SJCRH30 (cell line): ENCODE measurements at places on chromosomes 13 and 19. TPM values are rescaled to one million over a fixed set of nuclear protein-coding genes. Genes with fewer than 3 reads are reported as not detected.

The ELSPBP1 gene
- total RNA-seq: not detected in 2 replicates

The NLRP12 gene
- not detected in 2 replicates for total RNA-seq

The SYDE1 gene
- total RNA-seq: 37.7 and 38.3 TPM in 2 replicates

- peak; percentile 48 for DNase-seq
- H3K4me1 ChIP-seq: peaks cover 13% of the 10 kb centered on the region
- H3K36me3 ChIP-seq: peaks cover 19% of the 10 kb centered on the region
Measured at GRCh38 chr19:991174-991931, 7.2 kb downstream of the WDR18 start.

DNA sequence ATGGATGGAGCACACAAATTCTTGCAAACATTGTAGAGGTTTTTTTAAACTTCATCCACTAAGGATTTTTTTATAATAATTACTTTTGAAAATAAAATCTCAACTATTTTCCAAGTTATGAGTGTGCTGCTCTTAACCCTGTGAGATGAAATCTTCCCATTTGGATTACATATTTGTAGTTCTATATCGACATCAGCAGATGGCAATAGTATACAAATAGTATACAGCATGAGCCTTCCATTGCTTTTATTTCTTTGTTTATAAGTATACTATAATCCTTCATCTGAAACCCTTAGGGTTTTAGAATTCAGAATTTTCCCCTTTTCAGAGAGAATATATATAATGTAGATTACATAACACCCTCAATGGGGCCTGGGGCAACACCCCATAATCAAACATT is 70.5 kb downstream of the GJA3 start:
- no peak for DNase-seq
- H3K4me3 ChIP-seq: no peak overlapping the region
- H3K36me3 ChIP-seq: peaks cover 20% of the 10 kb centered on the region

DNA sequence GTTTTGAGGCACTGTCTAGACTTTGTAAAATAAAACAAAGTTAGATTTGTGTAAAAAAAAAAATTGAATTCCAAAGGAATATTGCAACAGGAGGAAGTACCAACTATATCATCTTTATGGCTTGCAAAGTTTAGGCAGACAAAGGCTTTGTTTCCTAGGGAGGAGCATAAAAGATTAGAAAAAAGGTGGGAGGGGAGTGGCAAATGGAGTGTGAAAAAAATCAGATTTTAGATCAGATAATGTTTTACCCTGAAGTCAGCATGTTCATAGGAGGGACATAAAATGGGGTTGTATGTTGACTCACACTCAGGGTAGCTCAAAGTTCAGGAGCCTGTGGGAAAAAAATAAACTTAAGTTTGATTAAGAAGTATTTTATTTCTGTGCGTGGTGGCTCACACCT is 3.7 kb downstream of the ZNF85 start:
- H3K4me1 ChIP-seq: no peaks in the 10 kb centered on the region; the same call in 1 of the 2 replicates
- no peak for DNase-seq
- H3K4me3 ChIP-seq: no peak overlapping the region
- no peak overlapping the region for H3K27ac ChIP-seq
- H3K27me3 ChIP-seq: no peaks in the 10 kb centered on the region

- no peak for DNase-seq
- H3K27me3 ChIP-seq: no peaks in the 10 kb centered on the region
- peaks cover 11% of the 10 kb centered on the region; the same call in 1 of the 2 replicates for H3K36me3 ChIP-seq
- H3K4me1 ChIP-seq: no peaks in the 10 kb centered on the region
Measured at GRCh38 chr19:34493038-34493648, 11.6 kb downstream of the WTIP start.

GRCh38 chr13:37118016-37118415 is 12.6 kb upstream of the CSNK1A1L start:
- H3K27ac ChIP-seq: no peak overlapping the region
- no peaks in the 10 kb centered on the region for H3K4me1 ChIP-seq
- H3K27me3 ChIP-seq: no peaks in the 10 kb centered on the region
- no peak for DNase-seq

DNA sequence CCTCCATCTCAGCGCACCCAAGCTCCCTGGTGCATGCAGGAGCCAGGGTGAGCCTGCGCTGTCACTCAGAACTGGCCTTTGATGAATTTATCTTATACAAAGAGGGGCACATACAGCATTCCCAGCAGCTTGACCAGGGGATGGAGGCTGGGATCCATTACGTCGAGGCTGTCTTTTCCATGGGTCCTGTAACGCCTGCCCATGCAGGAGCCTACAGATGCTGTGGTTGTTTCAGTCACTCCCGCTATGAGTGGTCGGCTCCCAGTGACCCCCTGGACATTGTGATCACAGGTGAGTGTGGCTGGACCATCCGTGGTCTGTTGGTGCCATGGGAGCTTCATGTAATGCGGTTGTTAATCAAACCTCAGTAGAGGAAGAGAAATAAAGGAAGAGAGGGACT is 33.0 kb downstream of the LAIR2 start:
- no peaks in the 10 kb centered on the region for H3K4me1 ChIP-seq
- no peak overlapping the region for H3K27ac ChIP-seq
- no peak overlapping the region for H3K4me3 ChIP-seq
- peaks cover 17% of the 10 kb centered on the region for H3K27me3 ChIP-seq
- DNase-seq: no peak

GRCh38 chr19:5108866-5109265 is 140.0 kb downstream of the KDM4B start:
- no peaks in the 10 kb centered on the region; the same call in 1 of the 2 replicates for H3K4me1 ChIP-seq
- H3K27me3 ChIP-seq: no peaks in the 10 kb centered on the region
- no peak overlapping the region for H3K4me3 ChIP-seq
- H3K27ac ChIP-seq: no peak overlapping the region
- no peaks in the 10 kb centered on the region for H3K36me3 ChIP-seq
- DNase-seq: no peak

- H3K4me3 ChIP-seq: no peak within 1 kb of the TSS
- no peaks in the 10 kb centered on the region for H3K4me1 ChIP-seq
- H3K27me3 ChIP-seq: no peaks in the 10 kb centered on the region
- DNase-seq: no peak
Measured at GRCh38 chr19:43802216-43802951, at the start of gene LYPD5. Gene LYPD5 (minus strand): TSS chr19:43802447. CDS start chr19:43802380, 67 bp downstream.

GRCh38 chr13:102373221-102373620 is 28.6 kb downstream of the FGF14 start:
- H3K27ac ChIP-seq: no peak overlapping the region
- no peaks in the 10 kb centered on the region for H3K36me3 ChIP-seq
- H3K4me3 ChIP-seq: no peak overlapping the region

- 0 out of 2 replicates have a peak, but pooled peaks cover 3% of the 10 kb centered on the region for H3K4me1 ChIP-seq
- H3K4me3 ChIP-seq: peak within 1 kb of the TSS; percentile 84
- peak within 1 kb of the TSS; percentile 60 for H3K27ac ChIP-seq
Measured at GRCh38 chr19:56567274-56568120, at the start of gene ZNF470. Gene ZNF470 (plus strand): TSS chr19:56567468. CDS start chr19:56570312, 2,844 bp downstream.

DNA sequence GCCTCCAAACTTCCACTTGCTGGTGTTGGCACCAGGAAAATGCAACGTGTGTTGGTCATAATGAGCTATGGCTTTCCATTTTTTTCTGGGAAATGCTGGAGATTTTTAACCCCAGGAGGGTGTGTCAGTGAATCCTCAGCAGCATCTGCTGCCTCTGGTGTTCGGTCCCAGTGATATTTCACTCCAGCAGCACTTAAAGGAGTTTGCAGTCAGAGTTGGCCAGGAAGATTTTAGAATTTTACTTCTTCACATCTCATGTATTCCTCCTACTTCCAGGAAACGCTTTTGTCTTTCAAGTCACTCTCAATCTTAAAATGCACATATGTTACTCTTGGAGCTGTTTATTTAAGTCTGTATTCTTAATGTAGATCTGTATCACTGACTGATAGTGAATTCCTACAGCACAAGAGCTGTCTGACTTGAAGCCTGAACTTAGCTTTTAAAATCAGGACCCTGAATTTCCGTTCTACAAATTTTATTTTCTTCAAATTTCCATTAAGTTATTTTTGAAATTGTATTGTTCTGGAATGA is 903.4 kb upstream of the SLC10A2 start:
- no peak overlapping the region for H3K27ac ChIP-seq
- H3K27me3 ChIP-seq: no peaks in the 10 kb centered on the region
- DNase-seq: no peak

DNA sequence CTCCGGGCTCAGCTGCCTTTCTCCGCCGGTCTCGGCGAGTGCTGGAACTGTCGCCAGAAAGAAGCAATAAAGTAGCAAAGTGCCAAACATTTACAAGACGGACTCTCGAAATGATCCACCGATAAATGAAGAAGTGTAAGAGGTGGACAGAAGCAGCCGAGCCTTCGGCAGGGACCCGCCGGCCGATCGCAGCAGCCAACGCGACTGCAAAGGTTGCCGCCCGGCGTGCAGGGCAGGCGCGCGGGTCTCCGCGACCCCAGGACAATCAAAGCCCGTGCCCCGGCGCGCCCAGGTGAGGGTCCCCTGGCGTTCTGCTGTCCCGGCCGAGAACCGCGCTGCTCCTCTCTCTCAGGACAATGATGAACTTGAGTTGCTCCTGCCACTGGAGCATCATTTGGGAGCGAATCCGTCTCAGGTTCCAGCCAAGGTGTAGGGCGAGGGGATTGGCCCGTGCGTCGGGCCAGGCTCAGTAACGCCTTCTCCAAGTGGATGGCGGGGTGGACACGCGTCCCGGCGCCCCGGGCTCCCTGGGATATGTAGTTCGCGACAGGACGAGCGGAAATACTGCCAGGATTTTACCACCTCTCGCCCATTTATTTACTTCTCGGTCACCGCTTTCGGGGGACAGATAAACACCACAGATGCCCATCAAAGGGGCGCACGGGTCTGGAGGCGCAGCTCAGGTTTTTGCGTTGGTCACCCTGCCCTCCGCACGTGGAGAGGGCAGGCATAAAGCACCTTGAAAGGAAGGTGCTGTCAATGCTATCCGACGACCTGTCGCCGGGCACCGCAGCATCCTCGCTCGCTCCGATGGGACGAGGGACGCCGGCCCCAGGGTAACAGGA is at the start of the genes BIVM and POGLUT2:
BIVM (plus strand) TSS at position 539 of the 845 bp plus-strand sequence. CDS start 8,149 bp downstream, outside the sequence.
POGLUT2 (minus strand) TSS at position 396 of the 845 bp plus-strand sequence; CDS start at position 90, 306 bp downstream.
- no peaks in the 10 kb centered on the region for H3K27me3 ChIP-seq
- no peaks in the 10 kb centered on the region for H3K36me3 ChIP-seq
- DNase-seq: peak; percentile 91
- H3K4me1 ChIP-seq: 0 out of 2 replicates have a peak, but pooled peaks cover 2% of the 10 kb centered on the region
- H3K27ac ChIP-seq: peak within 1 kb of the TSS; percentile 68

DNA sequence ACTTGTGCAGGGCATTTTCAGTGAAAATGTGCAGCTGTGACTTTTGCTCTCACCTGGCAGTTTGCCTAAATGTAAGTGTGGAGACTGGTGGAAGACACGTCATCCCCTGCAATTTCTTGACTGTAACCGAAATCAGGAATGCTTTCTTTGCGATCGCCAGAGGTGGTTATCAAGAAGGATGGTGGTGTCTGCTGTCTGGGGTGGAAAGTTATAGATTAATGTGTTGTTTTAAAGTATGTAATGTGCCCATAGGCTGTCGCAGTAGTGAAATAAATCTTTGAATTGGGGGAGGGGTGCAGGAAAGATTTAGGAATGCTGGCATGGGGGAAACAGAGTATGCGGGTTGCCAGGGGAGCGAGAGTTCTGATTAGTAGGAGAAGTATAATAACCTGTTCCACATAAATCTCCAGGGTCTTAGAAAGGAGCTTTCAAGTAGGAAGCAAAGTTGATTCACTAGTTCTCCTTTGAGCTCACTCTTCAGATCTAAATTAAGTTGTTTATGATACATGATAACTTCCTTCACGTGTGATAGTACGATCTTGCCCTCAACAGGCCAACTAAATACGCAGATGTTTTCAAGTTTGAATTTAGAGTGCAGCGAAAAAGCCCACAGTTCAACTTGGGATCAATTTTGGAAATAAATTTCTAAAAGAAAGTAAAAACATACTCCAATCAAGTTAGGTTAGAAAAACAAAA is 1520.0 kb upstream of the SLC10A2 start:
- peak overlapping the region; percentile 51 for H3K4me3 ChIP-seq
- H3K4me1 ChIP-seq: 0 out of 2 replicates have a peak, but pooled peaks cover 5% of the 10 kb centered on the region
- peak overlapping the region; percentile 40 for H3K27ac ChIP-seq
- H3K36me3 ChIP-seq: no peaks in the 10 kb centered on the region
- no peaks in the 10 kb centered on the region for H3K27me3 ChIP-seq
- peak; percentile 61 for DNase-seq

- no peak overlapping the region for H3K27ac ChIP-seq
- no peak for DNase-seq
- no peaks in the 10 kb centered on the region for H3K36me3 ChIP-seq
- H3K27me3 ChIP-seq: 0 out of 2 replicates have a peak, but pooled peaks cover 3% of the 10 kb centered on the region
- H3K4me1 ChIP-seq: peaks cover 19% of the 10 kb centered on the region
Measured at GRCh38 chr13:23175920-23176319, 4.9 kb upstream of the SGCG start.
